Cardiac fibroblast (primary cell): ENCODE measurements at places on chromosomes 3 and 15.

- no peak for DNase-seq
These were observed 72.1 kb downstream of the NOX5 start for GRCh38 chr15:69086427-69087204.

DNA sequence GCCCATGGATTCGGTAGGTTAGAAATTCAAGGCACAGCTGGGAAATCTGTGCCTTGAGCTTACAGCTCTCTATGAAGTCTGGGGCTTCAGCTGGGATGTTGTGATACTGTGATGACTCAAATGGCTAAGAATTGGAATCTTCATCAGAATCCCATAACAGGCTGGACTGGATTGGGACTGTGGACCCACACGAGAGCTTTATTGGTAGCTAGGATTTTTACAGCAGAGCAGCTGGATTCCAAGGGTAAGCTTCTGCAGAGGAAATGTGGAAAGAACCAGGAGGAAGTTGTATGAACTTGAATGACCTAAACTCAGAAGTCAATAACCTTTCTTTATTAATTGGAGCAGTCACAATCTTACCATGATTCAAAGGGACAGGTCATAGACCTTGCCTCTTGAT, 1187.1 kb downstream of the ROBO1 start:
- DNase-seq = no peak

- no peak for DNase-seq
These were observed 7.9 kb downstream of the POPDC2 start for GRCh38 chr3:119652306-119653033.

- no peak for DNase-seq
These were observed 20.6 kb downstream of the WNT5A start for GRCh38 chr3:55466526-55466925.

DNA sequence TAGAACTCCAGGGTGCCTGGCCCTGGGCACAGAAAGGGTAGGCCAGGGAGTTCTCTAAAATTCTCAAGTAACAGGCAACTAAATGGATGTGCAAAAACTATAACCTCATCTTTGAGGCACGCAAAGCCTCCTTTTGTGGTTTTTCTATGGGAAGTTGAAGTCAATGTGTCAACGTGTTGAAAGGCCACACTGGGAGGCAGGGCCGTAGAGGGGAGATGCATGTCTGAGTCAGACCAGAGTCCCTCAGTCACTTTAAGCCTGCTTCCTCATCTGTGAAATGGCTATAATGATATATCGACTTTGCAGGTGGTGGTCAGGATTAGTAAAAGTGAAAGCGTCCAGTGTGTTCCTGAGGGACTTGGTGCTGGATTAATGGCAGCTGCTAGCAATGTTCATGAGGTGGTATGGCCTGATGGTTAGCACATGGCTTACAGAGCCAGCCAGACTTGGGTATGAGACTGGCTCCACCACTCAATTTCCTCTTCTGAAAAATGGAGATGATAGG, 17.0 kb downstream of the TGM5 start:
- DNase-seq = peak; percentile 52

DNA sequence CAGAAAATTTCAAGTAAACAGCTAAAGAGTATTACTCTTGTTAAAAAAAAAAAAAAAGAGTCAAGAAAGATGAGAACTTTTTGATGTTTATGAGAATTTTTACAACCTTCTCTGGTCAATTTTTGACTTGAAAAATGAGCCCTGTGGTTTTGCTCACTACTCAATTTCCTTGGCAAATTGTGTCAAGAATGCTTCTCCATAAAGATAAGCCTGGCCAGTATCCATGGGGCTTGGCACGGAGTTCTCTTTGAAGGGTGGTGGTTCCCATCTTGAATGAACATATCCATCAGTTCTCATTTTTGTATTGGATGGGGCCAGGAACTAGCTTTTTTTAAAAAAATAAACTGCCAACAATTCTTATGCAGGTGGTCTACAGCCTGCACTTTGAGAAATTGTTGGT, 179.9 kb downstream of the RYR3 start:
- no peak for DNase-seq

- DNase-seq = peak; percentile 73
These were observed 19.2 kb downstream of the EID1 start for GRCh38 chr15:48896869-48897814.

GRCh38 chr3:136624371-136624770, 127.8 kb downstream of the STAG1 start:
- no peak for DNase-seq

GRCh38 chr3:181726351-181727330, 14.9 kb downstream of the SOX2 start:
- no peak for DNase-seq

DNA sequence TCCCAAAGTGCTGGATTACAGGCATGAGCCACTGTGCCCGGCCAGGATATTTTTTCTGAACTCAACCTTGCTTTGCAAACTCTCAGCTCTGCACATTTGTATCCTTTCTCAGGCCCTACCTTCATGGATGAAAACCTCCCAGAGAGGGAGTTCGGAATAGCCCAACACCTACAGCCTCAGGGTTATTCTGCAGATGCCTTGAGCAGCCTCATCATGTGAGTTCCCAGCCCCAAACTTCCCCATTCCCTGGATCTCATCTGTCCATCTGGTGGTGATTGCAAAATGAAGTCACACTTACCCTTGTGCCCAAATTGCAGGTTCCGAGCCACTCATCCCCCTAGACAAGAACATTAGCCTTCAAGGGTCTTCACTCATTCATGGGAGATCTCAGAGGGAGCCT, 39.9 kb upstream of the KLHL25 start:
- no peak for DNase-seq

- no peak for DNase-seq
These were observed 34.8 kb downstream of the LIPC start for GRCh38 chr15:58466566-58466965.

DNA sequence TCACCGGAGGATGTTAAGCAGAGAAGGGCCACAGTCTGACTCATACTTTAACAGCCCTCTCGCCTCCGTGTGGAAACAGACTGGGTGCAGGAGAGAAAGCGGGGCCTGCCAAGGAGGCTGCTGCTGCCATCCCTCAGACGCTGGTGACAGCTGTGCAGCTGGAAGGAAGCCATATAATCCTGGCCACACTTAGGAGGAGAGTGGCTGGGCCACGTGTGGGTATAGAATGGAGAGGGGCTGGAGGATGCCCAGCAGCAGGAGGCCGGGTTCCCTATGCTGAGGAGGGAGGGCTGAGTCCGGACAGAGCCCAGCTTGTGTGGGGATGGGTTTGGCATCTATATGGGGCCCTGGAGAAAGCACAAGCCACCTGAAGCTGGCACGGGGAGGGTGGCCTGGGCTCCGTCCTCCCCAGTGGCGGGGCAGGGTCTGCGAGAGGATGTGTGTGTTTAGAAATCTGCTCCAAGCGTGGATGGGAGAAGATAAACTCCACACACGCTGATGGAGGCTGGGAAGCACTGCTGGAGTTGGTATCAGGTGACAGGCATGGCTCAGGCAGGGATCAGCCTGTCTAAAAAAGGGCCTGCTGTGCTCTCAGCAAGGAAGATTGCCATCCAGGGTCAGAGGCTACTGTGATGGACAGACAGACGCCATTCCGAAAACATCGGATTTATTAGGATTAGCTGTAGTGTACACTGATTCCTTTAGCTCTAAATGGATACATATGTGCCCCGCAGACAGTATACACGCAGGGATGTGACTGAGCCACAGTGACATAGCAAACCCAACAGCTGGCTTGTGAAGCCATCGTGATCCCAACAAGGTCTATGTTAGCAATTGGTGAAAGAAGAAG, 15.9 kb downstream of the ABTB1 start:
- peak; percentile 55 for DNase-seq

DNA sequence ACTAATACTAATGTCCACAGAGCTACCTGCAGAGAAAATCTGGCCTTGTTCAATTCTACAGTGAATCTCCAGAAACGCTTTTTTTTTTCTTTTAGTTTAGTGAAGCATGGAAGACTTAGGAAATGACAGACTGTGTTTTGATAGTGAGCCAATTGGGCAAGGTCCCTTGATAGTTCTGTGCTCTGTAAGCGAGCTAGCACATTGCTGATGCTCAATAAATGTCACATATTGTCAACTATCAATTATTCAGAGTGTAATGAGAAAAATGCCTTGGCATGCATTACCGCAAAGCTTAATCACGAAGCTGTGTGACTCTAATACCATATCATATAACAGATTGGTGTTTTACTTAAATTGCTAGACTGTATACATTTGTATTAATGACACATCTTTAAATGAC, 5.2 kb upstream of the C3orf85 start:
- DNase-seq = no peak

DNA sequence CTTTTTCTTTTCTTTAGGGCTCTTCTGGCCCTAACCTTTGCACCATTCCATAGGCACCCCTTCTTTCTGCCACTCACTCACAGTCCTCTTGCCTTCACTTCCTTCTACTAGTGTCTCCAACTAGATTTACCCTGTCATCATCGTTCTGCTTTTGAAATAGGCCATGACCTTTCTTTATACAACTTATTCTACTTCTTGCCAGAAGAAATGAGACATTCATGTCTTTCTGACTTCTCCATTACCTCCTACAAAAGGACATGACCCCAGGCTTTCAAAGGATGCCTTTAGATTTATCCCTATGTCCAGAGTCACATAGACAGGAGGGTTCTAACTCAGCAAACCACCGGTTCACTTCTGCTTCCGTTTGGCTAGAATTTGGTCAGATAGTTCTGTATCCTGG, 336.4 kb upstream of the LRRFIP2 start:
- DNase-seq = peak; percentile 6

DNA sequence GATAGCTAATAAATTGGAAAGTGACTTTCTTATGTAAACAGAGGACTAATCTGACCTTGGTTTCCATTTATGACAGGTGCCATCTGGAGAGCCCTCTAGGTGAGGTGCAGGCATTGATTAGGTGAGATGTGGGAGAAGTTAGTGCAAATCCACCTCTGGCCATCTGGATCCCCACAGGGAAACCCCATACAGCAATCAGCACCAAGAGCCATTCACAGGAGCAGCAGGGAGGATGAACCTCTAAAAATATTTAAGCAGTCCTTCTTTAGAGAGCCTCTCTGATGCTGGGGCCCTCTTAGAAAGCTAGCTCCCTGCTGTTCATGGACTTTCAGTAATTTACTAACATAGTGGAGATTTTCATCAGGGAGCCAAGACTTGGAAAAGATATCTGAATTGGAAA, 69.3 kb downstream of the CLSTN2 start:
- no peak for DNase-seq

DNA sequence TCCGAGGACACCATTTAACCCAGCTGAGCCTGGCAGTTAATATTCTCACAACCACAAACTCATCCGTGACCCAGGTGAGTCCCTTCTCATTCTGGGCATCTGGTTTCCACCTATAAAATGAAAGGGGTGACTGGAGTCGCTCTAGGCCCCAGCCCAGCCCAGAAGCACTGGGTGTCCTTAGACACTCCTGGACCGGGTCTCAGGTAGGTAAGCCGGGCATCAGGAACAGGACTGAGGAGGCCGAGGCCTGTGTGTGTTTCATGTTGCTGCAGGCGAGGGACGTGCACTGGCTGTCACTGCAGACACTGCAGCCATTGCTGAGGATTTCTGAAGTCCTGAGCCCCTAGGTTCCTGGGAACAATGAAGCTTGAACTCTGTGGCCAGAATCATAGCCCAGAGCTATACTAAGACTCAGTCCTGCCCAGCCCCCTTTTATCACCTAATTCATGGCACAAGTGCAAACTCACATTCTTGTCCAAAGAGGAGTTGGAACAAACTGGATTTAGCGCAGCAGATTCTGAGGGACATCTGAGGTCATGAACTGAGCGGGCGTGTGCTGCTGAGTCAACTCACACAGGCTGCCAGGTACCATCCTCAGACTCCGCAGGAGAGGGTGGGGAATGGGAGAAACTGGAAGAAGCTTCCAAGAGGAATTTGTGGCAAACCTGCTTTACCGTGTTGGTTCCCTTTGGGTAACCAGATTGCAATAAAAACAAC, 184.9 kb downstream of the FAM43A start:
- peak; percentile 72 for DNase-seq

DNA sequence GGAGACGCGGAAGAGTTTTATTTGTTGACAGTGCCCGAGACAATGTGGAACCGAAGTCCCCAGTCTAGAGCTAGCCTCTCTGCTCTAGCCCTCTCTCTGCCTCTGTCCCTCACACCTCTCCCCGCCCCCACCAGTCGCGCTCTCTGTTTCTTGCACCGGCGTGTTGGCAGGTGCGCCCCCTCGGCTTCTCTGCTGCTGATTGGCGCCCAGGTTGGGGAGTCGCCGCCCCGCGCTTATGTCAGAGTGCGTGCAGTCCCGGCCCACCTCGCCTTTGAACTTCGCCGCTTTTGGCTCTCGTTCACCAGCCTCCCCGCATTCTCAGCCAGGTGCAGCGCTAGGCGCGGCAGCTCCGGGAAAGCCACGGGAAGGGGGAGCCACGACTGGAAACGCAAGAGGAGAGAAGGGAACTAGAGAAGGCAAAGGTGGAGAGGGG, at the start of gene SOX14:
TSS of gene SOX14 (plus strand) at position 315 of the 433 bp plus-strand sequence. CDS start 470 bp downstream, outside the sequence.
- no peak for DNase-seq

- peak; percentile 59 for DNase-seq
These were observed 74.3 kb upstream of the PLSCR4 start for GRCh38 chr3:146325170-146325569.

- DNase-seq = no peak
These were observed 280.2 kb upstream of the C2CD4B start for GRCh38 chr15:62445244-62445643.

DNA sequence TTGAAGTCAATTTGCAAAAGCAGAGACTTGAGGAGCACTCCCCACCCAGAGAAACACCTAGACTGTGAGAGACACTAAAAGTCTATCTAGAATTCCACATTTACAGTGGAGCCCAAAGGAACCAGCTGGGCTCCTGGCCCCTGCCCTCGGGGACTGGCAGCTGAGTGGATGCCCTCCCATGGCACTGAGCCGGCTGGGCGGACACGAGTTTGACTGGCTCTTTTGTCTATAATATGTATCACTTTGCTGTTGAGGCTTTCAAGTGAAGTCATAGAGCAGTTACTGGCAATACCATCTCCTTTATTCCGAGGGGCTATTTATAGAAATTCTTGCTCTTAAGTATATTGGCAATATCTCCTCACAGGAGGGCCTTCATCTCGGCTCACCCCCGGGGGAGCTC, 65.8 kb upstream of the TNFAIP8L3 start:
- no peak for DNase-seq

- DNase-seq = peak; percentile 39
These were observed 401.8 kb downstream of the SHQ1 start for GRCh38 chr3:72446218-72447058.

DNA sequence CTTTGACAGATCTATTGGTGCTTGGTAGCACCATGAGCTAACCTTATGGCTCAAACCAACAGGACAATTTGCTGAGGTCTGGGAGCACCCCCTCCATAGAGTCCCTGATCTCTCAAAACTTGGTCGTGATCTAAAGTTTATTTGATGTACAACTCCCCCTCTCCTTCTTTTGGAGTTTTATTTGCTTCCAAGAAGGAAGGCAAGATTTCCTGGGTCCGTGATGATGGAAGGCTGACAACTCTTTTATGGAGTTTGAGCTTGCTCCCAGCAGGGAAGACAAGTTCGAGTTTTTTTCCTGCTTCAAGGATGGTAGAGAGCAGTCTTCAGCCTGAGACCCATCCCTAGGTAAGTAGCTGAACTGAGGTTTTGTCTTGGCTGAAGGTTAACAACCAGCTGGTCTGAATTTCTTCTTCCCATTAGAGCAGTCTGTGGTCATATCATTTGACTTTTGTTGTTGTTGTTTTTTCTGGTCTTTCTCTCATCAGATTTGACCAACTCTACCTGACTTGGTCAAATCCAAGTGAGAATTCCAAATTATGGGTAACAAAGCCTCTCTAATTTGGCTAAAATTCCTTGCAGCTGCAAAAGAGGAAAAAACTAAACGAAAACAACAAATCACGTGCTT, 2.8 kb upstream of the MUC20 start:
- DNase-seq = no peak
